ENCODE measurements at places on chromosomes 7 and 10. TPM values are rescaled to one million over a fixed set of nuclear protein-coding genes. Genes with fewer than 3 reads are reported as not detected.

- DNase-seq = no peak
These were observed 190.1 kb downstream of the PRPF18 start for GRCh38 chr10:13776861-13777311.

Gene OR9A2
- 0.20 TPM for total RNA-seq

Gene ITGA8
- total RNA-seq = 17.5 TPM

DNA sequence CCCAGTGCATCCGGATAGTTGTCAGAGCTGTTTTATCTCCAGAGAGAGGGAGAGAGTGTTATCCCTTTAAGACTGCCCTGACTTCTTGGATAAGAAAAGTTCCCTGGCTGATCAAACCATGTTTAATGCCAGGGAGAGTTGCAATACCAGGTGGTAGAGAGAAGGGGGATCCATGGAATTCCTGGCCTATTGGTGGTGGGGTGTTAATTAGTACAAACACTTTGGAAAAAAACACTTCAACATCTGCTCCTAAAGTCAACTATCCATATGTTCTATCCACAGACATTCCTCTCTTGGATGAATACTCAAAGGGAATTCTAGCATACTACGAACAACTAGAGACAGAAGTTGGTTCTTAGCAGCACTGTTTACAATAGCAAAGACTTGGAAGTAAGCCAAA is 307.2 kb downstream of the TCERG1L start:
- peak; percentile 33 for DNase-seq

DNA sequence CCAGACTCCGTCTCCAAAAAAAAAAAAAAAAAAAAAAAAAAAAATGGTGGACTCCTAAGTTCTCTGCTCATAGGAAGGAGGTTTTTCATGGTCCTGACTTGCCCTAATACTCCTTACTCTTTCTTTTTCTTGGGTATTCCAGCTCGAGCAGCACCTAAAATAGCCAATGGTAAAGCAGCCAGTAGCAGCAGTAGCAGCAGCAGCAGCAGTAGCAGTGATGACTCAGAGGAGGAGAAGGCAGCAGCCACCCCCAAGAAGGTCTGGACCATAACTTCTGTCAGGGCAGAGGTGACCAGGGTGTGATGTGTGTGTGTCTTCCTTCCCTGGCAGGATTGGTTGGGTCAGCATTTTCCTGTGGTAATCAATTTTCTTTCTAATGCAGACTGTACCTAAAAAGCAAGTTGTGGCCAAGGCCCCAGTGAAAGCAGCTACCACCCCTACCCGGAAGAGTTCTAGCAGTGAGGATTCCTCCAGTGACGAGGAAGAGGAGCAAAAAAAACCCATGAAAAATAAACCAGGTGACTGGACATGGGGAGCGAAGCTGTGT is 6.9 kb downstream of the NOLC1 start:
- no peak for DNase-seq

- no peak for DNase-seq
These were observed 148.9 kb upstream of the GLI3 start for GRCh38 chr7:42385912-42386311.

Gene NPC1L1
- total RNA-seq = 0.30 TPM

Gene KCND2
- 0.79 TPM for total RNA-seq

Gene PLPP4
- 5.3 TPM for total RNA-seq
